ENCODE measurements at places on chromosomes 4 and X.

DNA sequence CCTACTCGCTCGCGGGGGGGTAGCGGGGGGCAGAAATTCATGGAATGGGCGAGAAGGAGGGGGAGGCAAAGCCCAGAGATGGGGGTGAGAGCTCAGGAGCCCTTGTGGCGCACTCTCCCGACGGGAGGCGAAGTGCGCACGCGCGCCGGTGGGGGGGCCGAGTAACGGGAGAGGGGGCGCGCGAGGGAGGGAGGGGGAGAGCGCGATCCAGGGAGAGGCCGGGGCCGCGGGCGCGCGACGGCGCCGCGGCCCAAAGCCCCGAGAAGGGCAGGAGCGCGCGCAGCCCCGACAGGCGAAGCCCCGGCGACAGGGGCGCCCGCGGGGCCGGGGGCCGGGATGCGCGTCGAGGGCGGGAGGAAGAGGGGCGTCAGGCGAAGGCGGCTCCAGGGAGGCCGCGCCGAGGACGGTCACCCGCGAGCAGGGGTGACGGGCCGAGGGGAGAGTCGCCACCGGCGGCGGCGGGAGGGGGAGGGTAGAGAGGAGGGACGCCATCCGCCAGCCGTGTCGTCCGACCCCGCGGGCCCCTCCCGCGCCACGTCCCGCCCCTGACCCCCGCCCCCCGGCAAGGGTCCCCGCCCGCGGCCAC lies 421 bp downstream of the MECP2 start:
- peak; percentile 24 for DNase-seq

DNA sequence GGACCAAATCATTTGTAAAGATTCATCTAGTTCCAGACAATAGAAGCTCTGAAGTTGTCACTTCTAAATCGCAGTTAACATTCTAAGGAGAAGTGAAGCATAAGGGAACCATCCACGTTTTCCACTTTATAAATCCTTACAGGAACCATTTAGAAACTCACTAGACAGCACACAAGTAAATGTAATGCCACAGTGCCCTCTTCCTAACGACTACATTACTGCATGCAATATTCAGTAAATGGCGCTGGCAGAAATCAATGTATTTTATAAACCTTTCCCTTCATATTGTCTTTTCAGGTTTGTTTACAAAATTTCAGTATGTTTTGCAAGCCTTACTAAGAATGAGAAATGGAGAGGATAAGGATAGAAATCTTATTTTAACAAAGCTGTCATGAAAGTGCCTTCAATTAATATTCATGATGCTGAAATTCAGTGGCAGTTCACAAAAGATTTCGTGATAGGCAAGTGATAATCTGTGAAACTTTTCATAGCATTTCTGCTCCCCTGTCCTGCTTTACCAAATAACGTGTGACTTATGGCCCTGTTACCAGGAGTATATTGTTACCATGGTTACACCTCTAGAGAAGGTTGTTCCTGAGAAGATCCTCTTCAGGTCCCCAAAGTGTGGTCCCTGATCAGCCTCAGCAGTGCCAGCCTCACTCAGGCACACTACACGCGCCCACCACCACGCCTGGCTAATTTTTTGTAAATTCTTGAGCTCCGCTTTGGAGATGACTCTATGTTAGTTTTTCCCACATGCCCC lies 54.2 kb downstream of the TMA16 start:
- DNase-seq = no peak

DNA sequence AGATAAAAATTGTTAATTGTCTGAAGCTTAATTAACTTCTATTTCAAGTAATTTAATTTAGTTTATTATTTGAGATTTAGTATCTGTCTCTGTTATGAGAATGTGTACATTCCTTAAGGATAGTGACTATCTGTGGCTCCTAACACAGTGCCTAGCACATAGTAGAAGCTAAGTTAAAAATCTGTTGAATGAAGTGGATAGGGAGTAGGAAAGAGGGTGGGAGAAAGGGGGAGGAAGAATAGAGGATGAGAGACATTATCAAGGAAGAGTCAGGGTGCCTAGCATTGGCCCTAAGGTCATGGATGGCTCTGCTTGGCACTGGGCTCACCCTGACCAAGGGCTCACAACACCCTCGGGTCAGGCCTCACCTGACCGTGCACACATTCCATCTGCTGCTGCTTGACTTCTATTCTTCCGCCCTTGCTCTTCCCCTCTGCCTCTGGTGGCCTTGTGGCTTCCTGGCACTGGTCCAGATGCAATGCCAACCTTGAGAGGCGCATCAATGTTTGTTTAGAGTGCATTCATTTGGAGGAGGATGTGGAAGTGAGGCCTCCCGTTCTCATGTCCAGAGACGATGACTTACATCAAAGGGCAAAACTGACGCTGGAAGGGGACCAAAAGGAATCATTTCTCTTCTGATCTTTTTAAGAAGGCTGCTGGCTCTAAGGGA lies 42.3 kb downstream of the TRIM2 start:
- DNase-seq = no peak

DNA sequence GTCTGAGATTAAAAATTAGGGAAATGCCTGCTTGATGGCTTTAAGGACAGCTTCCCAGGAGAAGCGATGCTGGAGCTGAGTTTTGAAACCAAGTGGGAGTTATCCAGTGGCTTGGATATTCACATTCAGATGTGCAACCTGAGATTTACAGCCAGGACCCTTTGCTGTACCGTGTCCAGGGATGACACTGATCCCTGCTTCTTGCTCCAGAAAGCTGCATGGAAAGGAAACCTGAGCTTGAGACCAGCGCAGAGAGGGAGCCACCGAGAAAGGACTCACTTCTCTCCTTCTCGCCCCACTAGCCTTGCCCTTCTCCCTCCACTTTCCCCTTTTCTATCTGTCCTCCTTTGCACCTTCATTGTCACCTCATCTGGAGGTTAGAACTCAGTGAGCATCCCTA lies 254.5 kb upstream of the PPARGC1A start:
- DNase-seq = no peak

GRCh38 chr4:141132709-141133145 lies 542 bp downstream of the RNF150 start:
- no peak for DNase-seq

GRCh38 chr4:187715466-187715865 lies 280.1 kb upstream of the ZFP42 start:
- no peak for DNase-seq

DNA sequence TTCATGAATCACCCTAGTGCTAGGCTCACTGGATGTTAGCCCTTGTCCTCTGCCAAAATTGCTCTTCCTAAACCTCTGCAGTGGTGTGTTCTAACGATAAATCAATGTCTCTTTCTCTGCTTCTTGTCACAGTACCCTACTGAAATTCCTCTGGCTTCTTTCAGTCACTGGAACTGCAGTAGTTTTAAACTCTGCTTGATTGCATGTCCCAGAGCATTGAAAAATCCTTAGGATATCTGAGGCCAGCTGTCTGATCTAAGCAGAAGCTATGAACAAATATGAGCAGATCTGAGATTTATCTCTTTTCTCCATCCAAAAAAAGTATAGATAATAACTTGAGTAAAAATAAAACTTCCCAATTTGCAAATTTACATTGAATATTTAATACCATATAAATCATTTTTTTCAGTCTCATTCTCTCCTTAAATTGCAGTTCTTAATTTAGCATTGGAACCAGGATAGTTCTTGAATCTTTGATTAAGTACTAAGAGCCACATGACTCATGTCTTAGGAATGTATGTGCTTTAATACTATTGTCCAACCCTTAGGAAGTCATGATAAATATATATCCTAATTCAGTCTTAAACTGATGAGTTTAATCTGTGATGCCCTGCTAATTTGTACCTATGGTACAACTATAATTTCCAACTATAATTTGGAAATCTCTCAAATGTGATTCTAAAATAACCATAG lies 169.7 kb downstream of the PDHA2 start:
- no peak for DNase-seq

DNA sequence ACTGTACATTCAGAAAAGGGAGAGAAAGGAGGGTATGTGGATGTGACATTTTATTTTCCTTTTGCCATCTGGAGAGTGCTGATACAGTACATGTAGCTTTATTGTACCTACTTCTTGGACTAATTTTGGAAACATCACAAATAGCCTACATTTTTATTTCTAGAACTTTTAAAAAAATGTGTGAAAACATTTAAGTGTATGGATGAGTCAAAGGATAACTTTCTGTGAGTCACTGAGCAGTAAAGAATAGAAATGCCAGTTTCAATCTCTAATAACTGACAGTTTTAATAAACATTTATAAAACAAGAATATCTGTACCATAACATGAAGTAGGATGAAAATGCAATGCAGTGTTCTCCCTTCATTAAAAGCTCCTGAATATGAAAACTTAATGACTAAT lies 374.4 kb upstream of the NWD2 start:
- DNase-seq = no peak

GRCh38 chr4:37767546-37767945 lies 58.9 kb upstream of the PGM2 start:
- no peak for DNase-seq

GRCh38 chr4:8585186-8585585 lies 5.0 kb downstream of the GPR78 start:
- no peak for DNase-seq

DNA sequence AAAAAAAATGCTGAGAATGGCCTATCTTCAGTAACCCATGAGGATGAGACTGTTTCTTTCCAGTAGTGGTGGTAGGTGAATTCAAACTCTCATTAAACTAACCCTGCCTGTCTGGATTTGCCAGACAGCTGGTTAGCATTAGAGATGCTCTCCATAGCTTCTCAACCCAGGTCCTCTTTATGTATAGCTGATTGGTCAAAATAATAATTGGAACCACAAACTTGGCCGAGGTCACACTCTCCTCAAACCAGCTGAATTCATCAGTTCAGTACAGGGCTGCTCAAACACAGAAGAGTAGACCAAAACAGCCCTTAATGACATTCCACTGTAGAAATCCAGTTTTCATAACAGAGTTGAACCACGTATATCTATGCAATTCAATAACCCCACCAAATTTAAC lies 85.3 kb downstream of the HCCS start:
- DNase-seq = no peak

- no peak for DNase-seq
These were observed 22.3 kb downstream of the GRIA2 start for GRCh38 chr4:157242871-157243270.

DNA sequence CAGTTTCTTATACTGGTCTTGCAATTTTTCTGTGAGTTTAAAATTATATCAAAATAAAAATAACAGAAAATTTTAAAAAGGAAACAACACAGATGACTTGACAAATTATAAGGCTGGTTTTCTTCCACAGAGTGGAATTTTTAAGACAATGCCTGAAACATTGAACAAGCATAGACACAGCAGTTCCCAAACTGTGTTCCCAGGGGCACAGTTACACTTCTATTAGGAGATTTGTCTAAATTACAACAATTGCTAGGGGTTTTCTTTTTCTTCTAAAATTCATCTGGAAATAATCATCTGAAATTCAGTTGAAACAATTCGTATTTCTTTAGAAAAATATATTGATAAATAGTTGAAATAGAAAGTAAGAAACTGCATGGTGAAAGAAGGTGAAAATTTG lies 26.2 kb downstream of the PDE5A start:
- DNase-seq = no peak

GRCh38 chr4:184722798-184723197 lies 11.1 kb downstream of the CENPU start:
- DNase-seq = no peak

GRCh38 chrX:38898261-38898660 lies 97.0 kb downstream of the MID1IP1 start:
- DNase-seq = no peak

GRCh38 chr4:137909529-137910309 lies 332.4 kb downstream of the SLC7A11 start:
- no peak for DNase-seq

DNA sequence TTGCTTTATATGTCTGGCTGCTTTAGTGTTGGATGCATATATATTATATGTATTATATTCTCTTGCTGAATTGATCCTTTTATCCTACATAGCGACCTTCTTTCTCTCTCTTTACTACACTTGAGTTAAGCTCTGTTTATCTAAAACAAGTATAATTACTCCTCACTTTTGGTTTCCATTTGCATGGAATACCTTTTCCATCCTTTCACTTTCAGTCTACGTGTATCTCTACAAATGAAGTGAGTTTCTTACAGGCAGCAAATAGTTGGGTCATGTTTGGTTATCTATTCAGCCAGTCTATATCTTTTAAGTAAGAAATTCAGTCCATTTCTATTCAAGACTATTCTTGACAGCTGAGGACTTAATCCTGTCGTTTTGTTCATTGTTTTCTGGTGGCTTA lies 167.5 kb upstream of the USP38 start:
- DNase-seq = no peak

DNA sequence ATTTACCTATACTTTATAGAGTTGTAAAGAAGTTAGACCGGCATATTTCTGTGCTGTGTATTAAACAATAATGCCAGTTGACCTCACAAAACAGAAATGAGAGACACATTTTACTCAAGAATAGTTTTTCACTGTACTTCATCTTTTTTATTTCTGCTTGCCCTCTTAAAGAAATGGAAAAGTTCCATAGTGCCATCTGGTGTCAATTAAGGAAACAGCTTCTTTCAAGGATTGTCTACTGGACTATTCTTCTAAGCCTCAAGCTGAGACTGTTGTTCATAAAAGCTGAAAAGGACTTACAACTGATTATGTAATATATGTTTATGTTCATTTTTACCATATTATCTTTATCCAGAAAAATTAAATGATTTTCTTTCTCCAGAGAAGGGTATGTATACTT lies 1523.7 kb downstream of the ARAP2 start:
- DNase-seq = no peak

- no peak for DNase-seq
These were observed 171.9 kb downstream of the DCTD start for GRCh38 chr4:182745237-182745636.

DNA sequence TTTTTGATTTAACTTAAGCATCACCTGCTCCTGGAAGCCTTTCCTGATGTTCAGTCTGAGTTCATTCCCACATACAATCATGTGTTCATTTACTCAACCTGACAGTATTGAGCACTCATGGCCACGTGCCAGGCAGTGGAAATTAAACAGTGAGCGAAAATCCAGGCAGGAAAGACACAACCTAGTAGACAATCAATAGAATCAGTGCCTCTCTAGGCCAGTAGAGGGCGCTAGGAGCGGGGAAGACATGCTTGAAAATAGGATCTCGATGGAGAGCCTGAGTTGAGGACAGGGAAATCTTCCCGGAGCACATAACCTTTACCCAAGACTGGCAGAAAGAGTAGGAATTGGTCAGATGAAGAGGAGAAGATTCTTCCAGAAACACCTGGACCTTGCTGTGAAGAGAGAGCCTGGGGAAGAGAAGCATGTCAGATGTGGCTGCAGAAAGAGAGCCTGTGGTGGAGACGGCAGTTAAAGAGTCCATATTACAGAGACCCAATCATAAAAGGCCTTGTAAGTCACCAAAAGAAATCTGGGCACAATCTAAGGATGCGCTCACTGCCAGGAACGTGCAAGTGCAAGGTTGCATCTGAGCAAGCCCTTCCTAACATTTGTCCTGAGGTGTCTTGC lies 103.5 kb downstream of the LDB2 start:
- peak; percentile 1 for DNase-seq

- DNase-seq = no peak
These were observed 1735.1 kb downstream of the PCDH7 start for GRCh38 chr4:32455231-32455630.

GRCh38 chr4:154503598-154503997 lies 12.0 kb upstream of the DCHS2 start:
- DNase-seq = no peak

GRCh38 chr4:165184220-165184619 lies 23.1 kb upstream of the KLHL2 start:
- DNase-seq = no peak

- no peak for DNase-seq
These were observed 1588.4 kb downstream of the STIM2 start for GRCh38 chr4:28449085-28449484.

- DNase-seq = no peak
These were observed 576.5 kb upstream of the CPXCR1 start for GRCh38 chrX:88170553-88170952.

- DNase-seq = no peak
These were observed 273.7 kb downstream of the ARHGAP24 start for GRCh38 chr4:85748654-85749053.

- DNase-seq = no peak
These were observed 1.2 kb upstream of the CDK16 start for GRCh38 chrX:47217121-47217851.

All from stimulated activated CD4-positive, alpha-beta T cell treated with anti-CD3 and anti-CD28 coated beads, TNF-alpha, amount 100 ng/mL, for 1 hour (primary cell).